Fibroblast of skin of left quadriceps (primary cell): ENCODE measurements at places on chromosomes 11 and 22.

DNA sequence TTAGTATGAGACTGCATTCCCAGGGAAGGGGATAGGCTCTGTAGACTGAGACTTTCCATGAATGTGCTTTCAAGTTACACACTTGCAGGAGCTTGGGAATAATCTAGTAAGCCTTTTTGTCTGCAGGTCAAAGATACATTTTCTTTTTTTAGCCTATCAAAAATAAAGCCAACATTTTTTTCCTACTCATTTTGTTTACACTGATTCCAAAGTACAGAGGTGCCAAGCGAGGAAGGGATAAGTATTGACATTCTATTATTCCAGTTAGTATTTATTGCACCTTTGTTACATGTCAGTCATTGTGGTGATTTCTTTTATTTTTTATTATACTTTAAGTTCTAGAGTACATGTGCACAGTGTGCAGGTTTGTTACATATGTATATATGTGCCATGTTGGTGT, 413.0 kb upstream of the CHORDC1 start:
- no peak for DNase-seq

DNA sequence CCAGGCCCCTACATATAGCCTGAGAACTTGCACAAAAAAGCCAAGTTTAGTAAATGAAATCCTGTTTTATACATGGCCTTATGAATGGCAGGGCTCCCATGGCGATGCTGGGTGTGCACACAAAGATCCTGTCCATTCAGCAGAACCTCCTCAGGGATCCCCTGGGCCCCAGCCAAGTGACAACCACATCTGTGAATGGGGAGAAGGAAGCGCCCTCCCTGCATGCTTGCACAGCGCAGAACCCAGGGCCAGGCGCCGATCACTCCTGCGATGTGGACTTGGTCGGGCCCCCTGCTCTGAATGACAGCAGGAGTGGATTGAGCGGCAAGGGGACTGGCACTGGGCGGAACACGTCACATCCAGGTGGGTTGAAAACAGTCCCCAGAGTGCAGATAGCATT, 4.5 kb upstream of the CDC42EP2 start:
- no peak for DNase-seq

DNA sequence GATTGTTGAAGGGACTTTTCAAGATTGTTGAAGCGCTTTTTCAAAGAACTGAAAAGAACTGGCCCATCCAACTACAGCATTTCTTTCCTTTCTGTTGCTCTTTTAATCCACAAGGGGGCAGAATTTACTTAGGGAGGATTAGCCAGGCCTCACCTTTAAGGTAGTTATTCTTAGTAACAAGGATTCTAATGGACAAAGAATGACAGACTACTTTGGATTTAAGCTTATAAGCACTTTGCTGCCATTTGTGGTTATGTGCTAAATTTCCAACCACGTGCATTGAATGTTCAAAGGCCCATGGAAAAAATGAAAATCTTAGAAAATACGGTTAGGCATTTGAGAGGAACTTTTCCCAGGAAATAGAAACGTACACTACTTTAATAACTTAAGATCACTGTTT, 49.5 kb upstream of the HSPA8 start:
- no peak for DNase-seq

GRCh38 chr11:120354779-120355178, 18.6 kb downstream of the ARHGEF12 start:
- DNase-seq: no peak

DNA sequence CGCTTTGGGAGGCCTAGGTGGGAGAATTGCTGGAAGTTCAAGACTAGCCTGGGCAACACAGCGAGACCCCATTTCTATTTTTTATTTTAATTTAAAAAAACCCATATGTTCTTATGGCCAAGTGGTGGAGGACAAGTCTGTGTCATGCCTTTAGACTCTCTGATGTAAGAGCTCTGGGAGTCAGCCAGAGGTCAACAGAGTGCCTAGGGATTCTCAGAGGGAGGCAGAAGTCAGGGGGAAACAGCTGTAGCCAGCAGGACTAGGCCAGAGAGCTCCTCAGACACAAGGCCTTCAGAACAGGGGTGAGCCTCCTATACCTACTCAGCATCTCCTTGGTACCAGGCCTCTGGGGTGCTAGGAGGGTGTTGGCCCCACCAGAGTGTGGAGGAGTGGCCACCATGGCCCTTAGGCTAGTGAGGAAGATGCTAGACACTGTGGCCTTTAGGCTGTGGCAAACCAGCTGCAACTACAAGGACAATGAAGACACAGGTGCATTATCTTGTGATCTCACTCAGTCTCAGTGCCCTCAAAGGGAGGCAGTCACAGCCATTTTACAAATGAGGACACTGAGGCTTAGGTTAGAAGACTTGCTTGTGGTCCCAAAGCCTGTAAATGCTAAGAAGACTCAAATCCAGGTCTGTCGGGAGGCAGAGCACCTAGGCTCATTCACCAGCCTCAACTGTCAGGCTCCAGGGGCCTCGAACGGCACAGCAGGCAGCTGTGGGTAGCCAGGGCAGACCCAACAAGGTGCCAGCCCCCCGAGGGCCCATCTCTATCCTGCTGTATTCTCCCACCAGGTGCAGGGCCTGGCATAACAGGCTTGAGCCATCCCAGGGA, 5.0 kb downstream of the ZP1 start:
- DNase-seq: peak; percentile 18

GRCh38 chr11:95095858-95096587, 6.4 kb downstream of the ENDOD1 start:
- peak; percentile 38 for DNase-seq

GRCh38 chr11:117187007-117187406, 8.5 kb downstream of the SIDT2 start:
- no peak for DNase-seq

DNA sequence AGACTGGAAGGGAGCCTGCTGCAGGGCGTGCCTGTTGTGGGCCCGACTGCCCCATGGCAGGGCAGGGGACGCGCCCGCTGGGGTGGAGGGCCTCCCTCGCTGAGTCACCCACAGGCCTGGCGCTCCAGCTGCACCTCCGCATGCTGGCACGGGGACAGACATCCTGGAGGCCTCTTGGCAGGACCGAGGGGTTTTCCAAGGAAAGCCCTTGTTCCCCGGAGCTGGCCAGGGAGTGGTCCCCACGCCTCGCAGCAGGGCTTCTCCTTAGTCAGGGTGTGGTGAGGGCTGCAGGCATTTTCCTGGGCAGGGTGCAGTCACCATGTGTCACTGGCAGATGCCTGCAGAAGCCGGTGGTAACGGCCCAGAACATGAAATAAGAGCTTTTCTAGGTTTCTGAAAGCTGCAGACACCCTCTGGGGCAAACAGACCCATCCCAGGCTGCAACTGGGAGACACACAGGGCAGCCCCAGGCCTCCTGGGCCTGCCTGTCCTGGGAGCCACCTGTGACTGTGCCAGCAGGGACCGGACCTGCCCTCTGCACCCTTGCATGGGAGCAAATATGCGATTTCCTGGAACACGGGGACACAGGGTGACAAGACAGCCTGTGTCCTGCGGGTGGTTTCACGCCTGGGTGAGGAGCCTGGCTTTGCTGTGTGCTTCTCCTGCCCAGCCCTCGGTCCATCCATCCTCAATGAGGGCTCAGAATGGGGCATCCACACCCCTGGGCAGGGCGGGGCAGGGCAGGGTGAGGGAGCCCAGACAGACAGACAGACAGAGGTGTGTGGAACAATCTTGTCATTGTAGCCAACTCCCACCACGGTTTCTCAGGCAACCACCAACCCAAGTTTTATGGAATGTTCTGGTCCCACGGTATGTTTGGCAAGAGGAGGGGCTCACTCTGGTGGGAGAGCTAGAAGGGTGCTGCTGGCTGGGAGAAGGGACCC, 43.2 kb upstream of the FADD start:
- no peak for DNase-seq

GRCh38 chr22:48705917-48706605, 1121.6 kb downstream of the BRD1 start:
- no peak for DNase-seq

DNA sequence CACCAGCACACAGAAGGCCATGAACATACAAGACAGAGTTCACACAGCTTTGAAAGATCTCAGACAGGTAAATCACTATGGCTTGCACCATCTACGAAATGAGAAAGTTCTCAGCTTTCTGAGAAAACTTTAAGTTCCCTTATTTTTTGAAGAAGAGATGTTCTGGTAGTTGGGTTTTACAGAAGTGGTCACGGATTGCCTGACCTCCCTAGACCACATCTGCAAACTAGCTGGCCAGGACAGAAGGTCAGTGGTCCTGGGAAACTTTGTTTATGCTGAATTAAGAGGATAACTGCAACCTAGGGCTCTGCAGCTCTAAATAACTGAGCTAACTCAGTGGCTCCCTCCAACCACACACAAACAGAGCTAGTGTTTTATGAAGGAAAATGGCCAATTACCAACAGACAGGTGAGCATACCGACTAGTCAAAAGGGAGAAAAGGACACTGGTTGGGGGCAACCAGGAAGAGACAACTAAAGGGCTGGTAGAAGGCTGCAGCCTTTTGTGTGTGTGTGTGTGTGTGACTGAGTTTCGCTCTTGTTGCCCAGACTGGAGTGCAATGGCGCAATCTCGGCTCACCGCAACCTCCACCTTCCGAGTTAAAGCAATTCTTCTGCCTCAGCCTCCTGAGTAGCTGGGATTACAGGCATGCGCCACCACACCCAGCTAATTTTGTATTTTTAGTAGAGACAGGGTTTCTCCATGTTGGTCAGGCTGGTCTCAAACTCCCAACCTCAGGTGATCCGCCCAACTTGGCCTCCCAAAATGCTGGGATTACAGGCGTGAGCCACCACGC, 8.5 kb upstream of the SCN2B start:
- no peak for DNase-seq

GRCh38 chr11:101439488-101439887, 144.3 kb downstream of the TRPC6 start:
- DNase-seq: no peak

DNA sequence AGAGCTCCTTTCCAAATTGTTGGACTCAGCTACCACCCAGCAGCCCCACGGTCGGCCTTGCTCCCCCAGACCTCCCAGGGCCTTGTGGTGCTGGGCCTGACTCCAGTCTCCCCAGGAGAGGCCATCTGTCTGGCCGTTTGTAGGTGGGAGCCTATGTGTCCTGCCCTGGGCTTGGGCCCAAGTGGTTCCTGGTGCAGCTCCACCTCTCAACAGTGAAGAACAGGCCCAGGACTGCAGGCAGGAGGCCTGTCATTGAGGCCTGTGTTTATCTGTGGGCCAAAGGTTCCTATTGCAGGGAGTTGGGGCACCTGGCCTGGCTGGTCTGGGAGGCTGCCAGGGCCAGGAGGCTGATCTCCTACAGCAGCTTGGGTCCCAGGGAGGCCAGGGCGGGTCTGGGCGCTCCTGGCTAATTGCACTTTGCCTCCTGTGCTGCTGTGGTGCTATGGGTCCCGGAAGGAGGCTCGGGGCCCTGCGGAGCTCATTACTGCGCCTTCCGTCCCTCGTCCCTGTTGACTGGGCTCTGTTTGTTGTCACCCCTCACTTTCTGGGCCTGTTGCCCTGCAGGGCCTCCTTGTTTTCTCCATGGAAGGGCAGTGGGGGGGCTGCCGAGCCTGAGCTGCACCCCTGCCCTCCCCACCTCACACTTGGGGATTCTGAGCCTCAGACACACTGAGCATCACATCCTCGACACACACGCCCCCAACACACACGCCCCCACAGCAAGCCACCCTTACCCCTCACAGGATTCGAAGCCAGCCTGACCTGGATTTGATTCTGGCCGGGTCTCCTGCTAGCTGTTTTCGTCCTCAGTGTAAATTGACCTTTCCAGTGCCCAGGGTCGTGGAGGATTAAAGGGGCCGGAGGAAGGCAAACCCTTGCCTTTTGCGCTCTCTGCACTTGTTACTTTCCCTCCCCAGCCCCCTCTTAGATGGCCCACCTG, 6.8 kb upstream of the OMP start:
- DNase-seq: no peak

- DNase-seq: no peak
Observed at GRCh38 chr11:48244804-48245203, at the start of gene OR4X2. TSS of gene OR4X2 (plus strand) at chr11:48245104. CDS start at chr11:48245104, 0 bp downstream.

GRCh38 chr11:59285716-59286260, 72.9 kb upstream of the OR5AN1 start:
- no peak for DNase-seq

DNA sequence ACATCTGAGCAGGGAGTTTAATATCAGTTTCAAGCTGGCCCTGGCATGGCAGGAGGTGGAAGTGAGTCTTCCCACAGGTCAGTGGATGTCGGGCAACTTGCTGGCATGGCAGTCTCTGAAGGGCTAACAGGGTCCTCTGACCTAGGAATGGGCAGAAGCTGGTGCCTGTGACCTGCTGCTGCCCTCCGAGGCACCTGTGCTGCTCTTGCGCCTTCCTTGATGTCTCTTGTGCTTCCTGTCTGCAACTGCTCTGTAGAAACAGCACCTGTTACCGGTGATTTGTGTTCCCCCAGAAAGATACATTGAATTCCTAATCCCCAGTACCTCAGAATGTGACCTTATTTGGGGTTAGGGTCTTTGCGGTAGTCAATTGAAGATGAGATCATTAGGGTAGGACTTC, 110.3 kb downstream of the RPS6KA4 start:
- DNase-seq: no peak

DNA sequence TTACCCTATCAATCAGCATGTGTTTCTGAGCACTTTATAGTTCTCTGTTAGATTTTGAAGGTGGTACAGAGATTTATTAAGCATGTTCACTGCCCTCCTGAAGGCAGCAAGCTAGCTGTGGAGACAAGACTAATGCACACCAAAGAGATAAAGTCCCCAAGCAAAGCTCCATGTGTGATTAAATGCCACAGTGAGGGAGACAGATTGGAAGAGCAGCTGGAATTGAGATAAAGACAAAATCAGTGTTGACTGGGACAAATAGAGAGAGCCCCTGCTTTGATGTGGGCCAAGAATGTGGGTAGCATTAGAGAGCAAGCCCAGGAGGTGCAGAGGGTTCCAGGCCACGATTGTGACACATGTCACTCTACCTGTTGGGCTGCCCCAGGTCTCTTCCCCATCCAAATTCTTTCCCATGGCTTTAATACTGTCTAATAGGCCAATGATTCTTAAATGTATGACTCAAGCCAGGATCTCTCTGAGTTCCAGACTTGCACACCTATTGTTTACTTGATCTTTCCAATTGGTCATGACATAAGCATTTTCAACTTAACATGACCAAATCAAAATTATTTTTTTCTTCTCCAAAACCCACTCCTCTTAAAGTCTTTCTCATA, 60.1 kb upstream of the ZC3H12C start:
- DNase-seq: no peak

GRCh38 chr11:95792200-95792599, 1.9 kb downstream of the CEP57 start:
- DNase-seq: no peak

DNA sequence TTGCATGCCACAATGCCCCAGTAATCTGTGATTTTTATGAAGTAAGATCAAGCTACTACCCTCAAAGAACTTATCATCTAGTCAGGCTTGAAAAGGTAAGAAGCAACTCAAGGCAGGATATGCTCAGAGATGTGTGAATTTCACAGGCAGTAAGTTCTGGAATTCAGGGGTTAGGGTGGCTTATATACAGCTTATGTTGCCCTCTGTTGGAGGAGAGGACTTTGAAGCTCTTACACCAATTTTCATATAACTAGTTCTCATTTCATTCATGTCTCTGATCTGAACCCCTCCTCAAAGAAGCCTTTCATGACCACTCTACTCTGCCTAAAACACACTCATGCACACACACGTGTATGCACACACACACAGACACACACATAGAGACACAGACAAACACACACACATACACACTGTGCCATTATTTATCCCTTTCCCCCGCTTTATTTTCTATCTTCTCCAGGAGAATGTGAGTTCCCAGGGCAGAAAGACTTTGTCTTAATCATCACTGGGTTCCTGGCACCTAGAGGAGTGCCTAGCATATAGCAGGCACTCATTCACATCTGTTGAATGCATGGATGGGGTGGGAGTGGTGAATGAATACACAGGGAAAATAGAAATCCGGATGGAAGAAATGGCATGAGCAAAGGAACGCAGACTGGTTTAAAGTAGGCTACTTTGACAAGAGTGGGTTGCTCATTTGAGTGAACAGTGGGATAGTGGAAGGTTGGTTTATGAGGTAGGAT, 220.7 kb upstream of the ZBED5 start:
- no peak for DNase-seq
